ENCODE measurements at places on chromosomes 7 and 10.

DNA sequence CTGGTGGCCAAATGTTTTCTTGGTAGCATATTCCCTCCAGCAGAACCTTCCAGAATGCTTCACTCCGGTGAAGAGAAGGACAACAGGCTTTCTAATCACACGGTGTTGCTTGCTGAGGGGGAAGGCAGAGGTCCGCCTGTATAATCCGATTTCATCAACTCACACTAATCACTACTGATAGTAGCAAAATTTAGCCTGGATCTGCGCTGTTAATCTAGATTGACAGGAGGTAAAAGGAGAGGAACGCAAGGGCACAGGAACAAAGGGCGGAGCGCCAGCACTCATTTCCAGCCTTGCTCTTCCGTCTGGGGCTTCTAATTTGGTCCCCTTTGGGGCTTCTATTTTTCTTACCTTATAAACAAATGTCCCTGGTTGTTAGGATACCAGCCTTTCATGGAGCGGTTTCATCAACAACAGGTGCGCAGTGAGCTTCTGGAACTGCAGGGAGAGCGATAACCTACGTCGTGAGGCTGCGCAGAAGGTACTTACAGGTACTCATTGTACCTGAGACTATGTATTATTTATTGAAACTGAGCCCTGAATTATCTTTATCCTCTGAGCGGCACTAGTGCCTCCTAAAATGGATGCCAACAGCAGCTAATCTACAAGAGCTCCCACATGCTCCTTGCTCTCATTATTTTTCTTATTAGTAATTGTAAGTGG is 150.6 kb downstream of the CACNB2 start:
- no peak for DNase-seq

- DNase-seq = no peak
Measured at GRCh38 chr7:87548123-87548919, 52.4 kb downstream of the ABCB1 start.

DNA sequence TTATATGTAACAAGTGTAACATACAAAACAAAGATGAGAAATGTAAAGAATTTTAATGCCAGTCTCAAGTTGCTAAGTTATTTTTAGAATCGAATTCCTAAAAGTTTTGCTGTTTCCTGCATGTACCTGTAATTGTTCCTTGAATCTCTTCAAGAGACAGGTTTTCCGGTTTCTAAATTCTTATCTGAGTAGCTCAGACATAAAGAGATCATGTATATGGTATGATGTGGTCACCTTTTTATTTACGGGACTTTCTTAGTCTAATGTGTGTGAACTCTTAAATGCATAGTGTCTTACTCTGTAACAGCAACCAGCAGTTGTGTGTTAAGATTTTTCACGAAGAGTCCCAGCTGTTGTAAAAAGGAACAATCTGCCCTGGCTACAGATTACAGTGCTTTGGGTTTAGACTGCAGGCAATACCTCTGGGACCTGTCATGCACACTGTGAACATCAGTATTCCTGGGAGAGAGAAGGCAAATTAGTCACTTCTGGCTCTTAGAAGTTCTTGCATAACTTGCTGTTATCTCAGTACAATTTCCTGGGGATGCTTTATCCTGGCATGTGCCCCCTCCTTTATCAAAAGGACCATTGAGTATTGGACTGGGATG is 263.4 kb downstream of the BICC1 start:
- DNase-seq = no peak

DNA sequence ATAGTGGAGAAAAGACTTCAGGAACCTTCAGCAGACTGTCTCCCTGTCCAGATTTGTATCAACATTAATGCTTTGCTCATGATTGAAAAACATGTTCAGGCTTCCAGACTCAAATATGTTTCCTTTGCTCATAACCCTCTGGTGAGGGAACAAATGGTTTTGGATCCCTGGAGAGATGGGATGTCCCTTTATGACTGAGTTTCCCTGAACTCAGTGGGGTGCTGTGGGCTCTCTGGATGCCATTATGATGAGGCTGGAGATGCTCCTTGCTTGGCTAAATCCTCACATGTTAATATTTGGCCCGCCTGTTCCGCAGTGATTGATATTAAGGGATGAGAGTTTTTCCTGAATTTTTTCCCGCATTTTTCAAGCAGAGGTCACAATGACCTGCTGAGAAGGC is 749.4 kb downstream of the SUGCT start:
- no peak for DNase-seq

GRCh38 chr7:87608431-87608830 is 7.7 kb upstream of the ABCB1 start:
- no peak for DNase-seq

GRCh38 chr10:49094646-49095045 is 20.7 kb downstream of the VSTM4 start:
- DNase-seq = no peak
